ENCODE measurements at places on chromosomes 4 and X.

DNA sequence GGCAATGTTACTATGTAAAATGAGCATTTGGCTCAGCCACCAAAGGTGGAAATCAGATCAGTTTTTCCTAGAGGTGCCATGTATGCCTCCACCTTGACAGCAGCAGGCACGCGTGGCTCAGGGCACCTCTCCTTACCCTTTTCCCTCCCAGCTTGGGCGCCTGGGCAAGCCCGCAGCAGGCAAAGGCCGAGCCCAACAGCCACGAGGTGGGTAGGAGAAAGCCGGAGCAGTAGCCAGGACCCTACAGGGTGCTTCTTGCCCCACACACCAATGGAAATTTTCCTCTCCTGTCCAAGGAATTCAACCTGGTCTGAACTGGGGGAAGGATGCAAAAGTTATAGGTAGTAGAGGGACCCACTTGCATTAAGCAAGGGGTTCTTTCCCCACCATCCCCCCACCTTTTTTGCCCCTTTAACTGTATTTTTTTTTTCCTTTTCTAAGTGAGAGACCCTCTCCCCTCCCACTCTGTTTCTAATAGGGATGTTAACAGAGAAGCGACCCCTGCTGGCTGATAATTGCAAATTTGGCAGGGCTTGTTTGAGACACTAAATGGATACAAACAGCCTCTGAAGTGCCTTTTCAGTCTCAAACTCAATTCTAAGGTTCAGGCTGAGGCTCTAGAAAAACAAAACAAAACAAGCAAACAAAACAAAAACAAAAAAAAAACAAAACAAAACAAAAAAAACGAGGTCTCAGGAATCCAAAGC, 895.1 kb downstream of the PCDH18 start:
- no peak for DNase-seq

- no peak for DNase-seq
Measured at GRCh38 chrX:19695884-19696283, 180.6 kb upstream of the MAP3K15 start.

GRCh38 chrX:1592470-1593142, 1.2 kb downstream of the AKAP17A start:
- no peak for DNase-seq

DNA sequence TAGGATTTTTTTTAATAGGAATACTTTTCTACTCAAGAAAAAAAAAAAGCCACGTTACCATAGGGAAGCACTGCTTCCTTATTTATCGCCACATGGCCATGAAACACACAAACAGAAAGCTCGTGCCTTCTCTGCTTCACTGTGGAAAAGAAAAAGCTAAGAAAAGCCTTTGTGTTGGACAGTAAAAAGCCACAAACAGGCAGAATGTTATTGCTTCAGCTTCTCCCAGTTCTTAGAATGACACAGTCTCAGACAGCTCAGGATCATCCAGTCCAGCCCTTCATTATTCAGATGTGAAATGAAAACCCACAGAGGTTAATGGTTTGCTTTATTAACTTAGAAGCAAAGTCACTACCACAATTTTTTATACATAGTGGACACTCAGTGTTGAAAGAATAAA, 181.6 kb upstream of the NOCT start:
- DNase-seq = no peak
